ENCODE measurements at places on chromosomes 1 and 21. TPM values are rescaled to one million over a fixed set of nuclear protein-coding genes. Genes with fewer than 3 reads are reported as not detected.

- no peak for DNase-seq
Observed at GRCh38 chr1:29121516-29121935, 2.2 kb downstream of the TMEM200B start.

Gene CDCA8
- 0.71 TPM for total RNA-seq

DNA sequence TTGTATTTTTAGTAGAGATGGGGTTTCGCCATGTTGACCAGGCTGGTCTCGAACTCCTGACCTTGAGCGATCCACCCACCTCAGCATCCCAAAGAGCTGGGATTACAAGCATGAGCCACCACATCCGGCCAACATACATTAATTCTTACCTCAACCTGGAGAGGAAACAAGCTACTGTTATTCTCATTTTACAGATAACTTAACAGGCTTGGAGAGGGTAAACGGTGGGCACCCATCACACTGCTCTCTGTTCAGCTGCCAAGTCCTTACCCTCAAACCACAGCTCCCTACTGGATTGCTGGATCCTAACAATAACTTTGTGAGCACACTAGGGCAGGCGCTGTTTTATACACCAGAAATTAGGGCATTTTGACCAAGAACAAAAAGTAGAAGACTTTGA is 93.6 kb upstream of the BARHL2 start:
- DNase-seq, result no peak

DNA sequence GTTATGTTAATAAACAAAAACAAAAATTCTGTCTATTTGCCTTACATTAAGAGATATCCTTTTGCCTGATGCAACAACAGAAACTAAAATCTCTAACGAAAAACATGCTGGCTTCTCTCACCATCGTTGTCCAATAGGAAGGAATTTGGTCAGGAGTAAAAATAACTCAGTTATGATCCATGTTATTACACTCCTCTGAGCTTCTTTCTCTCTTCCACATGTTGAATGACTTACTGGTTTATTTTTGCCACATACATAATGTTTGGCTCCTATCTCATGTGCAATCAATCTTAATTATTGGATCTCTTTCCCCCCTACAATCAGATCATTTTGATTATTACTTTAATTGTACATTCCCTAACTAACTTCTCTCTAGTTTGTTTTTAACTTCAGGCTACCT is 688.4 kb downstream of the USP25 start:
- no peak for DNase-seq

DNA sequence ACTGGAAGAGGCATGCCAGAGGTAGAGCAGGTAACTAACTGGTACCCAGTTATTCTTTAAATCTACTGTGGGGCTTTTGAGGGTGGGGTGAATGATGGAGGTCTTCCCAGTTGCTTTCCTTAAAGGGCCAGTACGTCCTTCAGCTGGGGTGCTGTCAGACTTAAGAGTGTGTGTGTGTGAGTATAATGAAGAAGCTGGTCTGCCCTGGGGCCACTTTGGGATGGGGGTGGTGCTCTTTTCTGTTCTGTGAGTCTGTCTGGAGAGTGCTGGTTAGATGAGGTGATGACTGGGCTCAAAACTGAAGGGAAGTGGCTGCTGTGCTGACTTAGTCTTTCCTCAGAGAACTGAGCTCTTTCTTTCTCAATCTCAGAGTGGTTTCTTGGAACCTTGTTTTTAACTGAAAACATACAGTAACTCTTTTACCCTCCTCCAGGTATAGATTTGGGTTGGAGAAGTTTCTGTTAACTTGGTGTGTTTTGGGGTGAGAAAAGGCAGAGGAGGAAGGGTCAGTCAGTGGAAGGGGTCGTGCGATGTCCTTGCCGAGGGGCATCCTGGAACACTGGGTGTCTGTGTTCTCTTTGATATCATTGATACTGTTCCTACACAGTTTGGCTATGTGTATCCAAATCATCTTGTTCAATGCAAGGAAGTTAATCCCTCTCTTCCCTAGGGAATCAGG is 746 bp downstream of the MACF1 start:
- DNase-seq, result no peak

DNA sequence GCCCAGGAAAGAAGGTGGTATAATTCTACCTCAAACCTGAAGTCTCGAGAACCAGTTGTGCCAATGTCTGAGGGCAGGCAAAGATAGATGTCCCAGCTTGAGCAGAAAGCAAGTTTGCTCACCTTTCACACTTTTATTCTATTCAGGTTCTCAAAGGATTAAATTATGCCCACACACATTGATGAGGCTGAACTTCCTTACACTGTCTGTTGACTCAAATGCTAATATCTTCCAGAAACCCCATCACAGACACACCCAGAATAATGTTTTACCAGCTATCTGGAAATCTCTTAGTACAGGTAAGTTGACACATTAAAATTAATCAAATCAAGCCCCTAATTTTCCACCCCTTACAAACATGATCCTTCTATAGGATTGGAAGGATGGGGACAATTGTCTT is 605.7 kb downstream of the NUF2 start:
- no peak for DNase-seq

GRCh38 chr21:38631676-38632075 is 133.4 kb upstream of the ERG start:
- DNase-seq, result no peak

Measured in aorta (tissue), 5 donors.